ENCODE measurements at places on chromosomes 2 and 18.

DNA sequence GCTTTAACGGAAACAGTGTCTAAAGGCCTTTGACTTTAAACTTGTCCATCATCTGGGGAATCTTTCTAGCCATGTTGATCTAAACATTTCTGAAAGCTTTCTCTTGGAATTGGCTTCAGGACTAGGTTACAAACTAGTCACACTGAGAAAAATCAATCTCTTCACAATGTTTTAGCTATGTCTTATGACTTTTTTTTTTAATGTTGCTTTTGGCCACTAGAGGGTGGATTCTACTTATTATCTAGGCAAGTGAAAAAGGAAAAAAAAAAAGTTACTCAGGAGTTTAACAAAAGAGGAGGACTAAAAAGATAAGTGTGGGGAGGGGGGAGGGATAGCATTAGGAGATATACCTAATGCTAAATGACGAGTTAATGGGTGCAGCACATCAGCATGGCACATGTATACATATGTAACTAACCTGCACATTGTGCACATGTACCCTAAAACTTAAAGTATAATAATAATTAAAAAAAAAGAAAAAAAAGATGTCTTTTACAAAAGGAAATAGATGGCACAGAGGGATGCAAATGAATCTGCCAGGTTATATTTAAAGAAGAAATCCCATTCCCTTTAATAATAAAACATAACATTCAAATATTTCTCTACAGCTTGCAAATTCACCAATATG, 160.4 kb upstream of the PID1 start:
- DNase-seq, result no peak

DNA sequence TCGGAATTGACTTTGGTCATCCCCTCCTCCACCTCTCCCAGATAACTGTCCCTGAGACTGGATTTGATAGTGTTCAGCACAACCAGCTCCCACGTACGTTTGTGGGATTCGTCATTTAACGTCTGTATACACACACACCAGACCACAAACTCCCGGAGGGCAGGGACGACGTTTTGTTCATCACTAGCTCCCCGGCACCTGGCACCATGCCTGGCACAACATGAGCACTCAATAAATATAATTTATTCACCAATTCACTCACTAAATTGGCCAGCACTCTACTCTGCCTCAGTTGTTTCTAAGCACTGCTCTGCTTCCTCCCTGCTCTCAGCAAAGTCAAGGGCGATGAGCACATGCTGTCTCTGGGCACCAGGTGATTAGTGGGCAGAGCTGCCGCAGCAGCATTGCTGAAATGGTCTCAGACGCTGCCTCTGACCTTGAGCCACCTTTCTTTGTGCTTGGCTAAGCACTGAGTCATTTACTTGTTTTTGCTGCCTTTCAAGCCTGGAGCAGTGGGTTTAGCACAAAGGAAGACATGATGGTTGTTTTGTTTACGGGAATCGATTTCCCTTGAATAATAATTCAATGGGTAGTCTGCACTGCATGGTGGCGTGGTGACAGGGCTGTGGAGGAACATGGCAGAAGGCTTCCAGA, 19.3 kb upstream of the LOXHD1 start:
- no peak for DNase-seq

DNA sequence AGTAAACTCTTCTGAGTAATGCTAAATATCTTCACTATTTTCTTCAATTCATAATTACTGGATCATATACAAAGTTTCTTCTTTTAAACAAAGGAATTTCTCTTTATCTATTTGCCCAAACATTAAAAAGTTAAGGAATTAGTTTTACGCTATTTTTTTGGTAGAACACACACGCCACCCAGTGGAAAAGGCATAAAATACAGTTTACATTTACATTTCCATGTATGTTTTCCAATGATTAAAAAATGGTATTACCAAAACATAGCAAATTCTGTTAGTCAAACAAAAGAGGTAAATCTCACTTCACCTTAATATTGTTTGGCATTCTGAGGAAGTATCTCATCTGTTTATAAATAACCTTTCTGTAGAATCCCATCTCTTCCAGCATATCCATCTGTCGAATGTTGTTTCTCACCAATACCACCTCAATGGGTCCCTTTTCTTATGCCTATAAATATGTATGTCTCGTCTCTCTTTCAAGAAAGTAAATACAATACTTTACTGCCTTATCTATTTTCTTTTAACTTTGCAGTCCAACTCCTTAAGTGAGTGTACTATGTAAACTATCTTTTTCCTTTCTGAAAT, 7.2 kb downstream of the BOLL start:
- DNase-seq, result no peak

- DNase-seq, result no peak
Observed at GRCh38 chr18:58635891-58636290, 7.0 kb upstream of the ALPK2 start.
